ENCODE measurements at places on chromosomes 1 and 21. TPM values are rescaled to one million over a fixed set of nuclear protein-coding genes. Genes with fewer than 3 reads are reported as not detected.

C2CD4D gene
- not detected for total RNA-seq

RHOU gene
- 14.4 TPM for total RNA-seq

OR2L5 gene
- not detected for total RNA-seq

KRTAP6-2 gene
- not detected for total RNA-seq

PCP4 gene
- total RNA-seq, result not detected

IGSF3 gene
- total RNA-seq, result 47.0 TPM

AMY1C gene
- total RNA-seq, result not detected

NHLH1 gene
- 0.20 TPM for total RNA-seq

CD1D gene
- 1.3 TPM for total RNA-seq

GJA9 gene
- not detected for total RNA-seq

LCE2C gene
- 3.4 TPM for total RNA-seq

NTNG1 gene
- total RNA-seq, result 9.1 TPM

DIRAS3 gene
- 1.4 TPM for total RNA-seq

SPTA1 gene
- total RNA-seq, result 10.6 TPM

SELENBP1 gene
- total RNA-seq, result 46.2 TPM

ERG gene
- total RNA-seq, result 11.9 TPM

- no peak for DNase-seq
Observed at GRCh38 chr1:36093929-36094328, 5.2 kb downstream of the ADPRS start.

GRCh38 chr1:66223681-66224080, 310.3 kb upstream of the SGIP1 start:
- DNase-seq, result no peak

DNA sequence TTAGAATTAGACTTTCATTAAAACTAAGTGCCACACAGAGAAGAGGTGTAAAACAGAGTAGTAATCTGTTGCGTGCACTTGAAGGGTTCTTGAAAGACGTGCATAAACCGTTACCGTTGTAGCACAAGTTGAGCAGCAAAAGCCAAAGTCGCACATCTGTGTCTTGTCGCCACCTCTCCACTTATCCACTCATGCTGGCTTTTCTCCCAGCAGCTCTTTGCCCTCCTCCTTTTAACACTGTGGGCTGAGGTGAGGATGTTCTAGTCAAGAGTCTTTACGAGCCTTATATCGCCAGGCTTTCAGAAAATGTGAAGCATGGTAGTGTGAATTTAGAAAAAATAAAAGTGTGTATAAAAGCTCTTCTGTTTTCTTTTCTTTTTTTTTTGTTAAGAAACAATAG, 48.0 kb downstream of the NR5A2 start:
- no peak for DNase-seq

DNA sequence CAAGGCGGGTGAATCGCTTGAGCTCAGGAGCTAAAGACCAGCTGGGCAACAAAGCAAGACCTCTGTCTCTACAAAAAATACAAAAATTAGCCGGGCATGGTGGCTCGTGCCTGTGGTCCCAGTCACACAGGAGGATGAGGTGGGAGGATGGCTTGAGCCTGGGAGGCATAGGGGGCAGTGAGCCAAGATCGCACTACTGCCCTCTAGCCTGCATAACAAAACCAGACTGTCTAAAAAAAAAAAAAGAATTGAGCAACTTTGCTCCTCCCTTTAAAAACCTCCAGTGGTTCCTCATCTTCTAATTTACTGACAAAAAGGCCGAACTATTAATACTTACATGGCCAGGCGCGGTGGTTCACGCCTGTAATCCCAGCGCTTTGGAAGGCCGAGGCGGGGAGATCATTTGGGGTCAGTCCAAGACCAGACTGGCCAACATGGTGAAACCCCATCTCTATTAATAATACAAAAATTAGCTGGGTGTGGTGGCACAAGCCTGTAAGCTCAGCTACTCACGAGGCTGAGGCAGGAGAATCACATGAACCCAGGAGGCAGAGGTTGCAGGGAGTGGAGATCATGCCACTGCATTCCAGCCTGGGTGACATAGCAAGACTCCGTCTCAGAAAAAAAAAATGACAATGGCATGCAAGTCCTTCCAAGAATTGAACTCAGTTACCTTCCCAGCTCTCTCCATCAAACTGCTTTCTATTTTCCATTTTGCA, 4.4 kb downstream of the ACBD3 start:
- DNase-seq, result no peak

GRCh38 chr1:236904892-236905741, 99.1 kb downstream of the MT1HL1 start:
- DNase-seq, result no peak

DNA sequence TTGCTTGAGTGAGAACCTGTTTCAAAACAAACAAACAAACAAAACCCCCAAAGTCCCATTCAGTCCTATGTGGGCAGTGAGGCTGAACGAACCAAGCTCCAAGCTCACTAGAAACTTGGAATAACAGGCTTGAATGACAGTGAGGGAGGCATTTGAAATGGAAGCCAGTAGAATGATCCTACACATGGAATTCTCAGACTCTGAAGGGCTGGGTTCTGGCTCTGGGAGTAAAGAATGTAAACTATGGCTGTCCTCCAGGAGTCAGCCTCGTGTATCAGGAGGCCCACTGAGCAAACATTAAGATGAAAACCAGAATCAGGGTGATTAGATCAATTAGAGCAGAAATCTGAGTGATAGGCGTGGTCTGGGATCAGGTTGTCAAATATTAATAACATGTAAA, 14.9 kb downstream of the PCP4L1 start:
- no peak for DNase-seq

DNA sequence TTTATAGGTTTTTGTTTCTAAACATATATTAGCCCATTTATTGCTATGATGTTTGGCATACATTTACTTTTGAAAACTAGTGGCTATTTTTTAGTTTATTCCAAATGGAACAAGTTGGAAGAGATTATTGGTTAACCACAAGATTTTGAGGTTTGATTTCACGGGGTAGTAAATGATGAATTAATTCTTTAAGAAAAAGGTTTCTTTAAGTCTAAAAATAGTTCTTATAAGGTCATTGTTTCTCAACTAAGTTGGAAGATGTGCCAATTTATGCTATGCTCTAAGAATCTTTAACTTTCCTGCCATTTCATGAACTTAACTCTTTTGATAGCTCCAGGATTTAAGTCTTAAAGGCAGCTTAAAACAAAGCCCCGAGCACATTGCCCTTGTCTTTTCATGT, 183.8 kb downstream of the LMO4 start:
- DNase-seq, result no peak

- DNase-seq, result no peak
Observed at GRCh38 chr1:1299686-1300351, 7.9 kb downstream of the ACAP3 start.

DNA sequence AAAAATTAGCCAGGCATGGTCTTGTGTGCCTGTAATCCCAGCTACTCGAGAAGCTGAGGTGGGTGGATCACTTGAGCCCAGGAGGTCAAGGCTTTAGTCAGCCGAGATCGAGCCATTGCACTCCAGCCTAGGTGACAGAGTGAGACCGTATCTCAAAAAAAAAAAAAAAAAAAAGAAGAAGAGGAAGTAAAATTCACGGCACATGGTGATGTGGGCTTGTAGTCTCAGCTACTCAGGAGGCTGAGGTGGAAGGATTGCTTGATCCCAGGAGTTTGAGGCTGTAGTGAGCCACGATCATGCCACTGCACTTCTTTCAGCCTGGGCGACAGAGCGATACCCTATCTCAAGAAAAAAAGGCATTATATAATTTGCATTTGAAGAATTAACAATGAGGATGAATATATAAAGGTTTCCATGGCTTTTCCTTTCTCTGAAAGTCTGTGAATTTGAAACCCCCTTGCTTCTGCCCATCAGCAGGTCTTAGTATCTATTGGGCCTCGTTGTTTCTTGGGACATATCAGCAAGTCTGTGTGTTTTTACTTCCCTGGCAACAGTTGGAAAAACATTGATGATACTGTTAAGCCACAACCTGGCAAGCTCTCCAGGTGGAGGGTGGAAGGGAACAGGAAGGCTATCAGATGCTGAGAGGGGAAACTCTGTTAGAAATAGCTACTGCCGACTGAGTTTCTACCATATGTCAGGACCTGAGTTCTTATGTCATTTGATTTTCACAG, 4.6 kb upstream of the PLA2G2D start:
- DNase-seq, result no peak

GRCh38 chr1:93662481-93663207, 19.0 kb downstream of the BCAR3 start:
- DNase-seq, result no peak

DNA sequence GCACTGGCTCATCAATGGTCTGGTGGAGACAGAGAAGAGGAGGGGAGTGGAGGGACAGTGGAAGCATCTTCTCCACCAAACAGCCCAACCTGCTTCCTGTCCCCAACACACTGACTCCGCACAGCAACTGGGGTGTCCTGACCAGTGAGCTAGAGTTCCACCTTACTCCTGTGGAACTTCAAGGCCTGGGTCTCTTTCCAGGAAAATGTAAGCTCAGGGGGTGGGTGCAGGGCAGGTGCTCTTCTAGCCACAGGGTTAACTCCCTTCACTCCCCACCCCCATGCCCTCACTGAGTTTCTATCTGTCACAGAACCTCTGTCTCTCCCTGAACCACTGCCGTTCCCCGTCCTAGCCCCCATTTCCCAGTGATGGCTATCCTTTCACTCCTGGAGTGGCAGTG, 876 bp downstream of the MOB3C start:
- DNase-seq, result no peak

DNA sequence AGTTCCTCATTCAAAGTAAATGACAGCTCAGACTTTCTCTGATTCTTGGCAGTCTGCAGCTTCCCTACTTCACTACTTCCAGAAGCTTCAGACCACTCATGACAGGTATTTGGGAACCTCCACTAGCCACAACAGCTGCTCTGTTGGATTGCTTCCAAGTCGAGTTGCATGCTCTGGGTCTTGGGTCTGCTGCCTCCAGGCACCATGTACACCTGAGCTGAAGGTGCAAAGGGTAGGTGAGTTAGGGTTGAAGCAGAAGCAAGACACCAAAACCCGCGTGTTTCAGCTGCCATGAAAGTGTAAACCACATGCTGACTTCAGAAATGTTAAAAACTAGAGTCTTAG, 62.7 kb downstream of the ZNF684 start:
- DNase-seq, result no peak

DNA sequence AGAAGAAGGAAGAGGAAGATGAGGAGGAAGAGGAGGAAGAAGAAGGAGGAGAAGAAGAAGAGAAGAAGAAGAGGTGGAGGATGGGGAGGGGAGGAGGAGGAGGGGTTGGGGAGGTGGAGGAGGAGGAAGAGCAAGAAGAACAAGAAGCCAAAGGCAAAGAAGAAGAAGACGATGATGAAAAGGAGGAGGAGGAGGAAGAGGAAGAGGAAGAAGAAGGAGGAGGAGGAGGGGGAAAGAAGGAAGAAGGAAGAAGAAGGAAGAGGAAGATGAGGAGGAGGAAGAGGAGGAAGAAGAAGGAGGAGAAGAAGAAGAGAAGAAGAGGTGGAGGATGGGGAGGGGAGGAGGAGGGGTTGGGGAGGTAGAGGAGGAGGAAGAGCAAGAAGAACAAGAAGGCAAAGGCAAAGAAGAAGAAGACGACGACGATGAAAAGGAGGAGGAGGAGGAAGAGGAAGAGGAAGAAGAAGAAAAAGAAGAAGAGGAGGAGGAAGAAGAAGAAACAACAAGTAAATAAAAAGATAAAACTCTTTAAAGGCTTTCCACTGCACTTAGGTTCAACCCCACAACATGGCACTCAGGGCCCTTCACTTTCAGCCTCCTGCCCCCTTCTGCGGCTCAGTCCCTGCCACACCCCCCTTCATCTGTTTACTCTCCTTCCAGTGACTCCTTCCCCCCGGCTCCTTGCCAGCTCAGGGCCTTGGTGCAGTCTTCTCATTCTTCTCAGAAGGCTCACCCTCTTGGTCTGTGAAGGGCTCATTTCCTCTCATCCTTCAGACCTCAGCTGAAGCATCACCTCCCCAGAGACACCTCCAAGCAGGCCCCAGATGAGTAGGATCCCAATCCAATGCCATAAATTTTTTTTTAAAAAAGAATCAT, 114.0 kb downstream of the KCNN3 start:
- no peak for DNase-seq

GRCh38 chr1:230426246-230427093, at the start of gene PGBD5:
Gene PGBD5, minus strand, starts transcription at chr1:230426332. Its CDS starts 404 bp downstream, at chr1:230425928.
- peak; percentile 51 for DNase-seq

GRCh38 chr1:58576727-58577653, at the start of gene TACSTD2:
Gene TACSTD2, minus strand, starts transcription at chr1:58577252. Its CDS starts 96 bp downstream, at chr1:58577156.
- DNase-seq, result no peak

DNA sequence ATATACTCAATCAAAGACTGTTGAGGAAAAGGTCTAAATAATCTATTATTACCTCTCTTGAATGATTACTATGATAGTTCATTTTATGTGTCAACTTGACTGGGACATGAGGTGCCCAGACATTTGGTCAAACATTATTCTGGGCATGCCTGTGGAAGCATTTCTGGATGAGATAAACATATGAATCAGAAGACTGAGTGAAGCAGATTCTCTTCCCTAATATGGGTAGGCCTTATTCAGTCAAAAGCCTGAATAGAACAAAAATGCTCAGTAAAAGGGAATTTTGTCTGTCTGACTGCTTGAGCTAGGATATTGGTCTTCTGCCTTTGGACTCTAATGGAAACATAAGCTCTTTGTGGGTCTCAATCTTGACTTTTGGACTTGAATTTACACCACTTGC, 73.3 kb upstream of the SOX13 start:
- DNase-seq, result no peak

DNA sequence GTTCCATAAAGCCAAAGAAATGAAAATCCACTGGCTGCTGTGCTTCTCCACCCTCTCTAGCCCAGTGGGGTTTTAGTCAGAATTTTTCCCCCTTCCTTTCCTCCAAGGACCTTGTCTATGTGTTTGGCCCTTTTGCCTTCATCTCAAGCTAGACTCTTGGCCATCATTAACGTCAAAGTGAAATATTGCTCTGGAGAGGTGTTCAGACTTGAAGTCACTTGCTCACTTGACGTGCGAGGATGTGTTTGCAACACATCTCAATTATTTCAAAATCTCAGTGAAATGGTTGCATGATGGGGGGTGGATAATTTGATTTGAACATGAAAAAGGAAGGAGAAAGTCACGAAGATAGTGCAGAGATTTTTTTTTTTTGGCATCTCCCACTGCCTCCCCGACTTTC, 13.6 kb downstream of the EVA1C start:
- DNase-seq, result no peak

DNA sequence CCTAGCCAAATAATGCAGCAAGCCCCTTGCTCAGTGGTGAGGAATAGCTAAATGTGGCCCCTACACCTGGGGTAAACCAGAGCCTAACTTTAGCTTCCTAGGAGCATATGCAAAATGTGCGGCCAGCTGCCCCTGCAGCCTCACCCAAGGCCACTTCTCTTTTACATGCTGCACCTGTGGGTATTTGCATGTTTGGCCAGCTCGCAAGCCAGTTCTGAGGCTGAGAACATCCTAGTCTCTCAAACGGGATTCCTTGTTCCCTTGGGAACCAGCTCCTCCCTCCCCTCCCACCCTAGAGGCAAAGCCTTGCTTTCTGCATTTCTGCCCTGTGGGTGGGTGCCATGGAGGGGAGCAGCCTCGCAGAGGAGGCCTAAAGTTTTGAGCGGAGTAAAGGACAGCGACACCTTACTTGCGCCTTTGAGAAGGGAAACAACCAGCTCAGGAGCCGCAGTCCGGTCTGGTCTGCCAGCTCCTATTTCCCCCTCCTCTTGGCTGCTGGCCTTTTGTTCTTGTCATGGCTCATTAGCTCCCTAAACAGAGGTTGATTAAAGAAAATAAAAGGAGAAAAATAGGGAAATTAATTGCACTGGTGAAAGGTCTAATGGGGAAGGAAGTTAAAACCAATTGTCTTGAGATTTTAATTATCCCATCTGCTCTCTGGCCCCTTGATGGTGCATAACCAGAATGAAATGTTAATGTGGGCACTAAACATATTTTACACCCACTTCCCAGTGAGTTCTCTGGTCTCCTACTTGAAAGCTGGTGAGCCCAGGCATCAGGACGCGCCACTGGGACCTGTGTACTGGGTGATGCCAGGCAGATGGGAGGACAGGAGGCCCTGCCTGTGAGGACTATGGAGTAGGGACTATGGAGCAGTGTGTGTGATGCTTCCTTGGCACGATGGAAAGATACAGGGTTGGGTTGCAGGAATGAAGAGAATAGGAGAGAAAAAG, 68.7 kb downstream of the TEX35 start:
- DNase-seq, result no peak

Data from skin of body (tissue), 3 donors.